ENCODE measurements at places on chromosomes 12 and 14. TPM values are rescaled to one million over a fixed set of nuclear protein-coding genes. Genes with fewer than 3 reads are reported as not detected.

The PLEKHG7 gene
- not detected for total RNA-seq

The WIF1 gene
- total RNA-seq = 0.48 TPM

The IFI27L1 gene
- 16.8 TPM for total RNA-seq

The SELPLG gene
- 8.1 TPM for total RNA-seq

The SPX gene
- 0.09 TPM for total RNA-seq

DNA sequence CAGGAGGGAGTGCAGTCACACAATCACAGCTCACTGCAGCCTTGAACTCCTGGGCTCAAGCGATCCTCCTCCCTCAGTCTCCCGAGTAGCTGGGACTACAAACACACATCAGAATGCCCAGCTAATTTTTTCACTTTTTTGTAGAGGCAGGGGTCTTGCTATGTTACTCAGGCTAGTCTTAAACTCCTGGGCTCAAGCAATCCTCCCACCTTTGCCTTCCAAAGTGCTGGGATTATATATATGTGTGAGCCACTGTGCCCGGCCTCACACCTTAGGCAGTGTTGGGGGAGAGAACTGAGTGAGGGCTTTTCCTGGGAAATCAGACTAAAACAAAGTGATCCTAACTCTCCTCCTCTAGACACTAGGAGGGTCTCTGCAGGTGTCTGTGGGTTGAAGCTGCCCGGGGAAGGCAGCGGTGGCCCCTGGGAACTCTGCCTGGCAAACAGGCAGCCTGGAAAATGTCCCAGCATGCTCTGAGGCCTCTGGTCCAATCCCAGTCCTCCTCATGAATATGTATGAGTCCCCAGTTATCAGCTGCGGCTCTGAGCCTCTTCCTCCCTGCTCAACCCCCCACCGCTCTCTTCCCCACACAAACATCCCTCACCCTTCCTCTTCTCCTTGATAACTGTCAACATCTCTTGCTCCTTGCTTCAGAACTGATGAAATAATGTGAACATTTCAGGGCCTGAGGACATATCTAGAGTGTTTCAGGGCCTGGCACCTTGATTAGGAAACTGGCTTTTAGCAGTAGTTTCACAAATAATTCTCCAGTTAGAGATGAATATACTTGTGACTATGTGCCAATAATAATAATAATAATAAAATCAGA lies 7.9 kb upstream of the NAA25 start:
- DNase-seq = peak; percentile 77

DNA sequence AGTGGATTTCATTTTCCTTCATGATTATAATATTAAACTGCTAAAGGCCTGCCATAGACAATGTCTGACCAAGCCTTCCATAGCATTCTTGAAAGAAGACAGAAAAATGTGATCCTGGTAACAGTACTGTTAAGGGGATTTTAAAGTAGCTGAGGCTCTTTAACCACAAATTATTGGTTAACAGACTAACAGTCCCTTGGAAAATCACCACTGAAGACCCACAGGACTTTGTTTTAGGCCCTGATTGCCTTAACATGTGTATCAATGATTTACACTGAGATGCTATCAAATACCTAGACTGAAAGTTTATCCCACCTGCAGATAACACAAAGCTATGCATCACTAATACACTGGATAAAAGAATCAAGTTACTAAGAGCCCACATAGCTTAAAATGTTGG lies 6.0 kb downstream of the KRT79 start:
- DNase-seq = no peak

- DNase-seq = no peak
Observed at GRCh38 chr12:78470354-78471195, 394.0 kb upstream of the SYT1 start.

DNA sequence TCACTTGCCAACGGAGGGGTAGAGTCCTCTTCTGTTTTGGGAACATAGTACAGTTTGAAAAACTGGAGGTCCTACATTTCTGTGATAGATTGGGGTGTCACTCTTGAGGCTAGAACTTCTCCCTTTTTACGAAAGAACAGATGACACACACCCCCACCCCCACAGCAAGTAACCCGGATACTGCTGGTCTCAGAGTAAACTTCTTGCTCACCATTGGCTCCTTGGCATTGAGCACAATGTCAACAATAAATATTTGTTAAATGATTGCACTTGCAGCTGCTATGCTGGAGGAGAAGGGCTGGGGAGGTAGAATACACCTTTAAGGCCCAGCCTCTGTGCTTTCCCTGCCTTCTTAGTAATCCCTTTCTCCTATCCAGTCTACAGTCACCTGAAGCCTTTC lies 149.8 kb downstream of the TGFB3 start:
- DNase-seq = no peak

GRCh38 chr14:100654814-100655740 lies 67.9 kb upstream of the BEGAIN start:
- no peak for DNase-seq

DNA sequence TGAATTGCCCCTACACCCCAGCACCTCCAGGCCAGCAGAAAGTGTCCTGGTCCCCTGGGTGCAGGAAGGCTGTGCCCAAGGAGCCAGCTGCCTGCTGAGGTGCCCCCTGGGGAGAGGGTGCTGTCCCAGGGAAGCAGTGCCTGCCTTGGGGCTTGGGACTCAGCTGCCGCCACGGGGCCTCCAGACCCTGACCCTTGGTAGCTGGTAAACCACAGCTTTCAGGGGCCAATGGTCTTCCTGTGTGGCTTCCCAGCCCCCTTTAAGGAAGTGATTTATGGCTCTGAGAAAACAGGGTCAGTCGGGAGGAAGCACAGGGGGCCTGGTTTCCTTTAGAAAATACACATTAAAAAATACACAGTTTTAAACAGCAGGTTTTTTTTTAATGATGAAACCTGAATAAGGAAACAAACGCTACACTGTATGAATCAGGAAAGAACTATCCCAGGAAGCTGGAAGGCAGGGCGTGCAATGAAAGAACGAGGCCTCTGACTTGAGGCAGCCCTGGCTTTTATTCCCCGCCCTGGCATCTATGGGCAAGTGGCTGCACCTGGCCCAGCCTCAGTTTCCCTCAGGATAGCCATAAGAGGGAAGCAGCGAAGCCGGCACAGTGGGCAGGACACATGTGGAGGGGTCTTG lies 40.6 kb upstream of the EML1 start:
- peak; percentile 73 for DNase-seq

GRCh38 chr12:47824635-47825034 lies 4.9 kb upstream of the HDAC7 start:
- no peak for DNase-seq

DNA sequence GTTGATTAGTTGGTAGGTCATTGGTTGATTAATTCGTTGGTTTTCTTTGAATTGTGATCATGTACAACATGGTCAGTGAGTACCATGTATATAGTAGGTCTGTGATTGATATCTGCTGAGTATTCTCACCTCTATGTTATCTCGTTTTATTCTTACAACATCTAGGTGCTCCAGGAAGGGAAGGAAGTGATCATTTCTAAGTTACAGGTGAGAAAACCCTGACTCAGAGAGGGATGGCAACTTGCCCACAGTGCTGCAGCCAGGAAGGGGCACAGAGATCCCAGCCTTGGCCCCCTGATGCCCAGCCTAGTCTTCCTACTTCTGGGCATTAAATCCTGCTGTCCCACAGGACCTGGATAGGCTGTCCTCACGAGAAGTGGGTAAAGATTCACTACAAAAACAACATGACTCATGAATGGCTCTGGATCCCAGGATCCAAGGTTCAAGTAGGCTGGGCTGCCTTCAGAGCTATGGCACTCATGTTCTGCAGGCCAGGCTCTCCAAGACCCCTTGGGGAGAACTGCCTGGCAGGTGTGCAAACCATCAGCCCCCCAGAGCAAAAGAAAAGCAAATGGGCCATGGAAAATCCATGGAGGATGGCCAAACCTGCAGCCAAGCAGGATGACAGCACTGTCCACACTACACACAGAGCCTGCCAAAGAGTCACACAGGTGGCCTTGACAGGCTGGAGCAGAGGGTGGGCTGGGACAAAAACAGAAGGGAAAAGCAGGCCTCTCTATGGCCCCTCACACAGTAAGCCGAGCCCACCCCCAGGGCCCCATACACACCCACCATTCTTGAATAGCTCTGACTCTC lies 146.2 kb downstream of the BCL11B start:
- no peak for DNase-seq

DNA sequence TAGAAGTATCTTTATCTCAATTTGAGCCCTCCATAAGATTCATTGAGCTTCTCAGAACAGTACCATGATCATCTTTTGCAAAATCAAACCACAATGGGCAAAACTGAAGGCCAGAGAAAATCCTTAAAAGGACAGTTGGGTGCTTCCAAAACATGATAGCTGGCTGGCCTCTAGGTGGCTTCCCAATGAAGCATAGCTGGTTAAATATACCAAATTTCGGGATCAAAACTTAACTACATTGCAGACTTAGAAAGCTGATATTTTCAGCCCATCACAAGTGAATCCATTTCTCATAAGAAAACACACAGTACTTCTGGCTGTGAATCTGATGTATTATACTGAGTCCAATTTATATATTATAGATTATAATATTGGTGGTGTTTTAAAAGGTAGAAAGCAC lies 15.3 kb upstream of the PIK3C2G start:
- DNase-seq = no peak

DNA sequence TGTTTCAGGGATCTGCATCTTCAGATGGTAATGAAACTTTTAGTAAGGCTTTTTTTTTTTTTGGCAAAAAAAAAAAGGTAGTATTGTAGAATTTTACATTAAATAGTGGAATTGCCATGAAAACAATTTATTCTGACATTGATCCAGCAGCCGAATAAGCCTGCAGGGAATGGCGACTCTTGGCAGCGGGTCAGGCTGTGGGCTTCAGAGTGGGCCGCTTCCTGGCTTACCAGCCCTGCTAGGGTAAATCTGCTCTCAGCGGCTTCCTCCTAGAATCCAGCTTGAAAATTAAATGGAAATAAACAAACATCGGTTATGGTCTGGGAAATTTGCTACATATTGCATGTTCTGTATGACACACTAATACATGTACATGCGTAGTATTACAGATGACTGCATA lies 34.8 kb downstream of the SFSWAP start:
- no peak for DNase-seq

DNA sequence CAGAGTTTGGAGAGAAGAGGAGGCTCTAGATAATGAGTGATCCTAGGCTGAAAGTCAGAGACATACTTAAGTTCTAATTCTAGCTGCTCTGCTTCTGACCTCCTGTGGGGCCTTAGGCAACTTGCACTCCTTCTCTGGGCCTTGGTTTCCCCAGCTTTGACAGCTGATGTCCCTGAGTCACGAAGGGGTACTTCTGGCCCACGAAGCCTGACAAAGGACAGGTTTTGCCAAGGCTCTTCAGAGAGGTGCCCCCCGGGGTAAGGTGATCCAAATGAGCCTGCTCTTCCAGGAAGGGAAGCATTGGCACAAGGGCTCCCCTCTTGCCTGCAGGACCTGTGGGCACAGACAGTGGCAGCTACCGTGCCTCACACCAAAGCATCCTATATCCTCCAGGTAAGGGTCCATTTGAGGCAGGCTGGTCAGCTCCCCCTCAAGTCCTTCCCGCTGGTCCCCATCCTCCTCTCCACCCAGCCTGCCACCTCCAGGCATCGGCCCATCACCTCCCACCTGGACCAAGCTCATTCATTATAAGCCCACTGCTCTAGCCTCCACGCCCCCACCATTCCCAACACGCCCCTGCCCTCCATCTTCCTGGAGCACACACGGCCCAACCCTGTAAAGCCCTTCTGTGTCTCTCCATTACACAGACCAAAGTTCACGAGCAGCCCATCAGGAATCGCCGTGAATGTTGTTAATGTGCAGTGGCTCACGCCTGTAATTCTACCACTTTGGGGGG lies 1.9 kb upstream of the PPP1R13B start:
- no peak for DNase-seq

DNA sequence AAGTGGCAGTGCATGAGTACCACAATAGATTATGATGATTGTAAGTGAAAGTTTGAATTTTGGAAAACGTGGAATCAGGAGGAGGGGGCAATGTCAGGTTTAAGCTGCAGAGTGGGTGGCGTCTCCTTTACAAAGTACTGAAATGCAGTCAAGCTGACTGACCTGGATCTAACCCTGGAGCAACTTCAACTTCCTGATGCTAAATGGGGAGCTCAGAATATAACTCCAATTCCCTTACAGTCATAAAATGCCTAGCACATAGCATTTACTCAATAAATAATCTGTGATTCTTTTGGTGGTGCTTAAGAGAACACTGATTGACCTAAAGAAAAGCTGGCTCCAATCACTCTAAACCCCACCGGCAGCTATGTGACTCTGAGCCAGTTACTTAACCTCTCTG lies 38.5 kb downstream of the CCDC60 start:
- DNase-seq = no peak

DNA sequence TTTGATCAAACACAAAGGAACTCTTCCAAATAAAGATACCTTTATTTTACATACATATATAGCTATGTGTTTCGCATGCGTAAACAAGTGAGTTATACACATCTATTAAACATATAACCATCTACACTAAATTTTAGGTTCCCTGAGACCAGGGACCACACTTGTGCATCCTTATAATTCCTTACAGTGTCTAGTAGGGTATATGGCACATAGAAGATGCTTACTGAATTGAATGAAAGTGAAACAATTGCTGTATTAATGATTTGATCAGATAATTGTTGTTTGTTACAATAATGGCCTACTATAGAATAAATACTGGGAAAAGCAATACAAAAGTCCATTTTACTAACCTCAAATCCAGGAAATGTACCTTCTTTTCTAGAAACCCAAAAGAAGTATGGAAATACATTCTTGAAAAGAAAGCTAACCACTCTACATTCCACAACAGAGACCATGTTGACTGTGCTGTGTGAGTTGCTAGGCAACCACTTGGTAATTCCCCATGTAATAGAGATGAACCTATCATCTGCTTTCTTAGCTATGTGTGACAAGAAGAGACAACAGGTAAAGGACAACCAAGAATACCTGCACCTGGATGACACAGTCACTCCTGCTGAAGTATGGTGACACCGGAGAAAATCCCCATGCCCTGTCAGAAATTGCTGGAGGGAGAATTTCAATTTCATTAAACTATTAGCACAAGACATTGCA lies 11.9 kb upstream of the CIPC start:
- no peak for DNase-seq

DNA sequence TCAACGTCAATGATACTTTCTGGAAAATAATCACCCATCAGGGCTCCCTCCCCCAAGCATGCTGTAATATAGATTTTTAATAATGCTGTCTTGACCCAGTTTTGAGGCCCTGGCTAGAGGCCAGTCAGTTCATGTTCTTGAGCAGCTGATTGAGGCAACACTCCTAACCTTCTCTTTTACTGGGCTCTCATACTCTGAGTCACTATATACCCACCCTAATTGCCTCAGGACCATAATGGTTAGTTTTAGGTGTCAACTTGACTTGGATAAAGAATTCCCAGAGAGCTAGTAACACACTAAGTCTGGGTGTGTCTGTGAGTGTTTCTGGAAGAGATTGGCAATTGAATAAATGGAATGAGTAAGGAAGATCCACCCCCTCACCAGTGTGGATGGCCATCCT lies 527.0 kb upstream of the ATP2B1 start:
- DNase-seq = no peak
